ENCODE measurements at places on chromosomes 13 and 19.

DNA sequence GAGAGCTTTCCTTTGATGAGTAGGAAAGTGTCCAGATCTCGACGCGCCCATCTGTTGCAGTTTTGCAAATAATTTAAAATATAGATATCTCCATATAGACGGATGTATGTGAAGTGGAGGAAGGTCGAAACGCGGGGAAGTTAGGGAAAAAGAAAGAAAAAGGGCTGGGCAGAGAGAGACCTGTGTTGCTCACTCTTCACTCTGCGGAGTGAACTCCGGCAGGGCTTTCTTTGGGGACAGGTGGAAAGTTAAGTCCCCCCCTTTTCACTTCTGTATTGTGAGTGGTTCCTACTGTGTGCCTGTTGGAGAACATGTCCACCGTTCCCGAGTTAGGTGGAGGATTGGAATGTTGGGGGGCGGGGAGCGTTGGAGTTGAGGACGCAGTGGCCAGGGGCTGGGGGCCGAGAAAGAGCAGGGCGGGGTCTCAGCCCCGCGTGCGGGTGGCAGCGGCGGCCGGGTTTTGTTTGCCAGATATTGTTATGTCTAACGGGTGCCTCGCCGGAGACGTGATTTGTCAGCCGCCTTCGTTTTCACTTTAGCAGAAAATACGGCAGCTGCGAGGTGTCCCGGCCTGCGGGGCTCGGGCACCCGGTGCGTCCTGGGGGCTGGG lies 145.1 kb upstream of the ZNF536 start:
- DNase-seq, result no peak

- DNase-seq, result peak; percentile 41
These were observed 6.0 kb upstream of the TNFAIP8L1 start for GRCh38 chr19:4633140-4633967.

DNA sequence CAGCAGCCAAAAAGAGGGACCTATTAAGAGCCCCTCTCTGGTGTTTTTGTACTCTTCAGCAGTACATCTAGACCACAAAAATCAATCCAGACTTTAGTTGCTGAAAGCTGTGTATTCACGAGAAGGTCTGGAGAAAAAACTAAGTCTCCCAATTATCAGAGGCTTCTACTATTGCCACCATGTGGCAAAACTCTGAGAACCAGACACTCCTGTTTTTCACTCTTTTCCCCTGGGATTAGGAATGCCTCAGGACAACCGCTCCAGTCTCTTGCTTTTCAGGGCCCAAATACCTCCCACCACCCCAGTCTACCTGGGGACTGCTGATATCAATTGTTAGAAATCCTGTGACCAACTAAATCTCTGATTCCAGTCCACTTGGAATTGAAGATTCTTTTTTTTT lies 30.1 kb upstream of the OBI1 start:
- DNase-seq, result no peak

GRCh38 chr19:32405431-32406160 lies at the start of gene DPY19L3:
TSS of gene DPY19L3 (plus strand) at chr19:32405770. CDS start at chr19:32408254, 2,484 bp downstream.
- peak; percentile 85 for DNase-seq

- no peak for DNase-seq
These were observed 49.9 kb downstream of the TBC1D4 start for GRCh38 chr13:75432045-75432444.

GRCh38 chr13:38602266-38602665 lies 84.6 kb upstream of the FREM2 start:
- no peak for DNase-seq

DNA sequence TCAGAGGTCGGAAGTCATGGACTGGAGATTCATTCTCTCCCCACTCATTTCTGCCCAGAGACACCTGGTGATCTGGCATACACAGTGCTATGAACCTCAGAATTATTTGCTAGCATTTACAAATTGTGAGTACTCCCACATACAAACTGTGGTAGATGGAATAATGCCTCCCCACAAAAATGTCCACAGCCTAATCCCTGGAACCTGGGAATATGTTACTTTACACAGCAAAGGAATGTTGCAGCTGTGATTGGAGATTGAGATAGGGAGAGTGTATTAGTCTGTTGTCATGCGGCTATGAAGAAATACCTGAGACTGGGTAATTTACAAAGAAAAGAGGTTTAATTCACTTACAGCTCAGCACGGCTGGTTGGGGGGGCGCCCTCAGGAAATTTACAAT lies 3.1 kb upstream of the UQCRFS1 start:
- DNase-seq, result no peak

GRCh38 chr13:88112526-88112925 lies 441.4 kb downstream of the SLITRK5 start:
- DNase-seq, result no peak

DNA sequence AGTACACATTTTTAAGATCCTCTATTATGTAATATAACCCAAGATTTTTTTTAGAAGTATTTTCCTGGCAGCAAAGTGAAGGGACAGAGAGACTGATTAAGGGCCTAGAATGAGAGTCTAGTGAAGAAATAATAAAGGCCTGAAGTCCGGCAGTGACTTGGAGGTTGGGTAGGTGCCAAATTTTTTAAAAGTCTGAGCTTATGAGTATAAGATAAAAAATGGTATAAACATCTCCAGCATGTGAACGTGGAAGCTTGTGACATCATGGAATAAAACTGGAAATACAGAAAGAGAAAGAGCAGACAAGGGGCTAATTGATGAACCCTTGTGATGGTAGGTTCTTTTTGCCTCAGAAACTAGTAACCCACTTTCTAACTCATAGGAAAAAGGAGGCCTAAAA lies 174.6 kb downstream of the SUCLA2 start:
- no peak for DNase-seq

DNA sequence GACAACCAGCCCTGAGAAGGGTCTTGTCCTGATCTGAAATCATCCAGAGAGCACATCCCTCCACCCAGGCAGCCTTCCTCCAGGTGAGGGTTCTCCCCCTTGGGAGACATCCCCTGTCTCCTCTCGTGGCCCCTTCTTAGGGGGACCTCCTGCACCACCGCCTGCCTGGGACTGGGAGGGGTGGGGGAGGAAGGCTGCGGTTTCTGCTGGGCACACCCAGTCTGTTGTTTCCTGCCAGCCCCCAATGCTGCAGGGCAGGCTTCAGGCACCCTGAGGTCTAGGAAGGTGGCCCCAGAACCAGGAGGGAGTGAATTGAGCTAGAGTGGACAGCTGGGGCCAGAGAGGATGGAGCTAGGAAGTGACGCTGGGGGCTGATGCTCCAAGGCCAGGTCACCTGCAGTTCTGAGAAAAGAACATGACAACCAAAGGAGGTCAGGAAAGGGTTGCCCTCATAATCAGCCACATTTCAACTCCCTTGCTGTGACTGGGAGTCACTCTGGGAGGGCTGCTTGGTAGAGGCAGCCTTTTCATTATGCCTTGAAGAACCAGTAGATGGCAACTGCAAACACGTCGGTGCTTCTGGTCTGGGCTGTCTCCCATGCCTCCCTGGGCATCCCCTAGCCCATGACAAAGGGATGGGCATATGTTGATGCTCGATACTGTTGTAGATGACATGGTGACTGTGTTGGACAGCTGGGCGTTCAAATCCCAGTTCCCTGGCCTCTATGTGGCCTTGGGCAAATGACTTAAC lies 1.4 kb downstream of the ARHGEF18 start:
- no peak for DNase-seq

GRCh38 chr13:47890146-47890814 lies 110.8 kb downstream of the SUCLA2 start:
- DNase-seq, result no peak
